Fibroblast of skin of scalp (primary cell): ENCODE measurements at places on chromosomes 4 and X.

DNA sequence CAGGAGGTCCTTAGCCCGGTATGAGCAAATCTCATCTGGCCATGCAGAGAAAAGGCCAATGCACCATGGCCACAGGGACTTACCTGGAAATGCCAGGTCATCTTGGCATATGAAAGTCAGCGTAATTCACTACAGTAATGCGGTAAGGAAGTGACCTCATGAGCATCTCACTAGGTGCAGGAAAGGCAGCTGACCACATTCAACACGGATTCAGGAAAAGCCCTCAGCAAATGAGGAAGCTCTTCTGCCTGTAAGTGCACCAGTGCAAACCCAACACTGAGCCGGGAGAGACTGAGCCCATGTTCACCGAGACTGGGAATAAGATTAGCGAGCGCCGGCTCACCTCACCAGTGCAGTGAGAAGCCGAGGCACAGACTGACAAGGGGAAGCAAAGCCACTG, 23.7 kb downstream of the LRPAP1 start:
- no peak for DNase-seq

- no peak for DNase-seq
These were observed 138.5 kb downstream of the CHRDL1 start for GRCh38 chrX:110657073-110657472.

- no peak for DNase-seq
These were observed 38.0 kb upstream of the SPON2 start for GRCh38 chr4:1210241-1210841.

DNA sequence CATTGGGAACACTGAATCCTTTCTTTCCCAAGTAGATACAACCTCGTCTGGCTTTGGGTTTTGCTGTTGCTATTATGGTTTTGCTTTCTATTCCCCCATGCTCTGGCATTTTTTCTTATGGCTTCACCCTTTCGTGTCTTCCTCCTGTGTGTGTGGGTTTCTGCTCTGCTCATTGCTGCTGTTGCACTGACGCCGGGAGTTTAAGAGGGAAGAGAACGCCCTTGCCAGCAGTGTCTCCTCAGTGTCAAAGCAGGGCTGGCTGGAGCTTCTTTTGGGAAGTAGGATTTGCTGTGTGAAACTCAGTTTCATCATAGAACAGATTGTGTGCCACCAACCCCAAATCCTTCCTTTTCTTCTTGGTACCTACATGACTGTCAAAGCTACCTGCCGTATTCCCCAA, 63.7 kb downstream of the CLDN22 start:
- DNase-seq, result no peak

GRCh38 chr4:142707401-142707800, 138.7 kb downstream of the INPP4B start:
- no peak for DNase-seq

GRCh38 chr4:36414248-36414647, 132.8 kb downstream of the DTHD1 start:
- DNase-seq, result no peak

DNA sequence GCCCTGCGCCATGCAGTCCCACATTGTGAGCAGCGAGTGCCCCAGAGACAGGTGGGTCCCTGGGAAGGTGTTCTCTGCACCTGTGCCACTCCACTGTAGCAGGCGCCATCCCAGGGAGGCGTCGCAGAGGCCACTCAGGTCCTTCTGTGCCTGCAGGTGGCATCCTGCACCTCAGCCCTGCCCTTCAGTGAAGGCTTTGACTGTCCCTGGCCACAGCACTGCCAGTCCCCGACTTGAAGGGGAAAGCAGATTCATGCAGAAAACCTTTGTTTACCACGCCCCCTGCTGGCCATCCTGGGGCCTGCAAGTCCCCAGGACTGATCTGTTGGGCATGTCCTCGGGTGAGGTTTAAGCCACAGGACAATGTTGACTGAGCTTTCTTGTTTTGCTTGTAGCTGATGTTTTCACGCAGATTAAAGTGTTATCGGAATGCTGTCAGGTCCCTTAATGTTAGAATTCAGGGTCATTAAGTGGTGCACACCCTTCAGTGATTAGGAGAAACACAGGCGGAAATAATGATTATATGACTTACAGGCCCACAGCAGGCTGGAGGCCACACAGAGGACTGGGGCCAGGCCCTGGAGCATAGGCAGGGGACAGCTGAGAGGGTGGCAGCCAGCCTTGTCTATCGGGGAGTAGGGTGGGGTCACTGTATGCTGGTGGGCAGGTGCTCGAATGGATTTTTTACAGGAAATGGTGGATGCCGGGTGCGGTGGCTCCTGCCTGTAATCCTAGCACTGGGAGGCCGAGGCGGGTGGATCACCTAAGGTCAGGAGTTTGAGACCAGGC, 5.0 kb downstream of the TACC3 start:
- DNase-seq, result peak; percentile 81

- peak; percentile 41 for DNase-seq
These were observed 2.5 kb downstream of the GALNT7 start for GRCh38 chr4:173171098-173171497.

DNA sequence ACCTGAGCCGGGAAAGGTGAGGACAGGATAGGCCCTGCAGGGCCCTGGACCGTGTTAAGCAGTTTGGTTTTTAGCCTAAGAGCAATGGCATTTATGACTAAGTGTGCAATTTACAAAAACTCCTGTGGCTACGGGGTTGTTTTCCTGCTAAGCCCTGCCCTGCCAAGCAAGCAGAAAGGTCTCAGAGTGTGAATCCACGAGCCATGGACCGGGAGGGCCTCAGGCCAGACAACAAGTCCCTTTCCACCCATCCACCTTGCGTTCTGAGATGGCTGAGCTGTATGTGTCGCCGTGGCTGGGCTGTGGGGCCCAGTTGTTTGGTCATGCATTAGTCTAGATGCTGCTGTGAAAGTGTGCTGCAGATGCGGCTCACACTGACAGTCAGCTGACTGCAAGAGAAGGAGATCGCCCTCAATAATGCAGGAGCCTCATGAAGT, 33.9 kb upstream of the AFAP1 start:
- DNase-seq, result peak; percentile 59

DNA sequence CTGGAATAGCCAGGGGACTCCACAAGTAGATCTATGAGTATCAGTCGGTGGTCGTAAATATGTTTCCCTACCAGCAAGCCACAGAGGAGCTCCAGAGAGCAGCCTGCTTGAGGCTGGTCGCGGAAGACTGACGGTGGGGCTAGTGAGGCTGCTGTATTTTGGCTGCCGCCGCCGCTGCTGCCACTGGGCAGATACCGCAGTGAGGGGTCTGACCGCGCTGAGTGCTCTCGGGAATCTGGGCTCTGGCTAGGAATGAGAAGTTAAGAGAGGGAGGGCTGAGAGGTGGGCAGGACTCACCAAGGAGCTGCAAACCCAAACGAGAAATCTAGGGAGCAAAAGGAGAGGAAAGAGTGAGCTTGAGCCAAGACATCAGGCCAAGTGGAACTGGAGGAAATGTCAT, at the start of gene EXOC1L:
EXOC1L (plus strand) TSS at position 157 of the 400 bp plus-strand sequence; CDS start at position 394, 237 bp downstream.
- DNase-seq, result peak; percentile 42

DNA sequence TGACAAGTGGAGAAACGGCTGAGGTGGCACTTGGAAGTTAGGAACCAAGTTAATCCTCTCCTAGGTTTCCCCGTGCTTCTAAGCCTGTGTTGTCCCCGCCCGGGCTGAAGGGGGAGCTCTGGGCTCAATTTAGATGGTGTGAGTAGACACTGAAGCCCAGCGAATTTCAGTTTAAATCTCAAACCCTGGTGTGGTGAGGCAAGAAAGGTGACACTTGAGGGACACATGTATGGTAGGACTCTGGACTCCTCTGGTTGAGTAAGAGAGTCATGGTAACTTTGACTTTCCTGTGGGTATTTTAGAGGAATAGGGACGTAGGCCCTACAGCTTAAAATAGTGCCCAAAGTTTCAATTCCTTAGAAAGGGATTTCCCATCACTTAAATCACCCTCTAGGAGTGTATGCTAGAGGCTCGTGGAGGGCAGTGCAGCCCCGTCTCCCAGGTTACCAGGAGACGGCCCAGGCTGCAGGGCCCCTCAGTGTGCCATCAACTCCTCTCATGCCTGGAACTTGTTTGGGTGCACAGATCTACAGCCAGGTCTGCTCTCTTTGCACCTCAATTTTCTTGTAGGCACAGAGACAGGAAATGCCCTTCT, 24.0 kb downstream of the HAND2 start:
- DNase-seq, result peak; percentile 53

DNA sequence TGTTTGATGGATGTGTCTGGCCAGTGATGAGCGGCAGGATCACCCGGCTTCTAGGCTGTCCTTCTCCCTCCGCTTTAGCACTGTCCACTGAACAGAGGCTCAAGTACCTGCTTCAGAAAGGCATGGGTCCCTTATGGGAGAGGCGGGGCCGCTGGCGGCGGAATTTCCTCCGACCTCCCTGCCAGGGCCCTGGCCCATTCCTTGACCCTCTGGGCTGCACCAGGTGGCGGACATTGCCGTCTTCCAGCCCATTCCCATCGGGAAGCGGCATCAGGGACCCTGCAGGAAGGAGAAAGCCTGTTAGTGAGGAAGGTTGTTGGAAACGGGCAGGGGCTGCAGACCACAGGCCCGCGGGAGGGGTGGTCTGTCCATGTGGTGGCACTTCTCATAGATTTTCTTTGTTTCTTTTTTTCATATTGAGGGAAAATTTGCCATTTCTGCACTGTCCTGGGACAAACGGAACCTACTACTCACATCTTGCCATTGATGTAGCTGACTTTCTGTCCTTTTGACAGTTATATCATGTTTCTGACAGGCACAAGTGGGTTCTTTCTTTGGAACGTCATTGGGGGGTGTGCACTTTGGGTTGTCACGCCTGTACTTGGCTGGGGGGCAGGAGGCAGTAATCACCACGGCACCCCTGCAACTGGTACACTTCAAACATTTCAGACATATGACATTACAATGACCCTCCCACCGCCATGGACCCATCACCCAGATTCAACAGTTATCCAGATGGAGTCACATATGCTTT, 6.1 kb downstream of the APLN start:
- DNase-seq, result no peak

GRCh38 chr4:54852054-54852453, 194.3 kb downstream of the KIT start:
- DNase-seq, result no peak

DNA sequence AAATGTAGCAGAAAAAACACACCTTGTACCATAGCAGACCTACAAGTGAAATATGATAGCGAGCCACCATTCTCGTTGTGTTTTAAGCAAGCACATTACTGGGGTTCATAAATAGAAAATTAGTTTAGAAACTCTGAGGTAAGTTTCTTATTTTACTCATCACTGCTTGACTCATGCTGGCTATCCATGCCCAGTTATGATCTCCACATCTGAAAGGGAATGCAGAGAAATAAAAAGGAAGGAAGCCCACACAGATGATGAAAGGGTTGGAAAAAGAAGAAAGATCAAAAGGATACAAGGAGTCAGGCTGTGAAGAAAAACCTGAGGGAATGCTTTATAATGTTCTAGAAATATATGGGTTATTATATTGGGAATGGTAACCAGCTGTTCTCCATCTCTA, 54.5 kb downstream of the CAMK2D start:
- peak; percentile 40 for DNase-seq

GRCh38 chr4:150694438-150694837, 112.5 kb downstream of the MAB21L2 start:
- DNase-seq, result no peak

DNA sequence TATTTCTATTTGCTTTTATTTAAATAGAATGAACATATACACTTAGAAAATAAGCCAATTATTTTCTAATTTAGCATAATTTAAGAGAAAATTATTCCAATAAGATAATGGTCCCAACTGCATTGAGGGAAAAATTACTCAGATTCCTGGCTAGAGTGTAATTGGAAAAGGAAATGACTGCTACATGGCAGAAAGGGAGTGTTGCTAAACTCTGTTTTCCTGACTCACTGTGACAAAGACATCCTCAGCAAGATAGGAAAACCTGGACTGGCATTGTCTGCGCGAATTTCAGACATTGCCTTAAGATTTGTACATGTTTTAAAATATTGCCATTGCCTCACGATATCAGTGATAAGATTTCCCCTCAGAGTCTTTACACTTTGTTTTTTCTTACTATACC, 8.2 kb downstream of the TNIP3 start:
- DNase-seq, result peak; percentile 86

DNA sequence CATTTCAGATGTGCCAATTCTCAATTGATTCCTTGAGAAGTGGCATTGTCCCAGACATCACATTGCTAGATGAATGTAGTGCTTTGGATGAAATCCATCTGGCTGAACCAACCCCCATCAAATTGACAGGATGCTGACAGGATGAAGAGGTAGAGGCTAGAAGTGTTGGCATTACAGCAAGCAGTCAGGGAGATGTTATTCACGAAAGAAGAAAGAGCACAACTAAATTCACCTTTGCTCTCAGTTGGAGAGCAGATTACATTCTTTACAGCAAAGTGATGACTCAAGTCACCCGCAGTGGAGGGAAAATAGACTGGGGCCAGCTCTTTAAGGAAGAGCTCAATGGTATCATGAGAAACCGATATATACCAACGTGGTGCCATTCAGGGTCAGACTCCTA, 259.6 kb downstream of the C4orf33 start:
- peak; percentile 2 for DNase-seq

DNA sequence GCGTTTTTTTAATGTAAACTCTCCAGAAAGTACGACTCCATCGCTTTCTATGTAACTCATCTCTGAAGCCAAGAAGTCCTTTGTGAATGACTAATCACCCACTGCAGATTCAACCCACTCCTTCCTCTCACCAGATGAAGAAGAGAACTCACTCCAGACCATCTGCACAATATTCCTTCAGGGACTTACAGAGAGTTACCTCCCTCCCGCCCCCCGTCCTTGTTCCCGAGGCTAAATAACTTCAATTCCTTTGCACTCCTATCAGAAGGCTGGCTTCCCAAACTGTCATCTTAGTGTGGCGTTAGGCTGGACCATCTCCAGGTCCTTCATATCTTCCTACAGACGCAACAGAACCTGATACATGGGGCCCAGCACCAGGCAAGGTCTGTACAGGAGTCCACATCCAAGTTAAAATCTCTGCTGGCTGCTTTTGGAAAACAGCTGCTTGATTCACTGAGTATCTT, 82.4 kb downstream of the AFAP1 start:
- DNase-seq, result peak; percentile 92

DNA sequence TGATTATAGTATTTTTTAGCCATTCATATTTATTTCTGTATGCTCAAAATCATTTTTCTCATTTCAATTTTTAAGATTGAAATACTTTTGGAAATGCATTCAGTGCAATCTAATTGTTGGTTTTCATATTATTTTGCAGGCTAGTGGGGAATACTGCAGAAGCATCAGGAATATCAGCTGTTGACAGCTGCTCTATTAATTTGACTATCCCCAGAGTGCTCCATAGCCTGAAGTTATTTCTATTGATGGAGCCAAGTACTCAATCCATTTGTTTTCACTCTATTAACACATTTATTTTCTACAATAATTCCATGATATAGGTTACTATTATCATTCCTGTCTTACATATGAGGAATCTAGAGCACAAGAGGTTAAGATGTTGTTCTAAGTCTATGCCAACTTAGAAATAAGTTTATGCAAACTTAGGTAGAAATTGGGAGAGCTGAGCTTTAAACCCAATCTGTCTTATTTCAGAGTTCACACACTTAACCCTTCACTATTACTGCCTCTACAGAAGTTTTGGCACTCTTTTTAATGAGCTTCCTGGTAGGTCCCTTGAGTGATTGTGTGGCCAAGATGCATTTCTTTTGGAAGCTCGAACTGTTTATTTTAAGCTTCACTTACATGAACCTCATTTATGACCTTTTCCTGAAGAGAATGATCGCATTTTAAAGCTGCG, 65.6 kb upstream of the PCDH18 start:
- no peak for DNase-seq

- peak; percentile 93 for DNase-seq
These were observed 105.7 kb downstream of the PSAPL1 start for GRCh38 chr4:7328913-7329638.
